ENCODE measurements at places on chromosomes 6 and 20.

GRCh38 chr20:6355754-6356451 is 233.1 kb upstream of the FERMT1 start:
- no peak for ATAC-seq

DNA sequence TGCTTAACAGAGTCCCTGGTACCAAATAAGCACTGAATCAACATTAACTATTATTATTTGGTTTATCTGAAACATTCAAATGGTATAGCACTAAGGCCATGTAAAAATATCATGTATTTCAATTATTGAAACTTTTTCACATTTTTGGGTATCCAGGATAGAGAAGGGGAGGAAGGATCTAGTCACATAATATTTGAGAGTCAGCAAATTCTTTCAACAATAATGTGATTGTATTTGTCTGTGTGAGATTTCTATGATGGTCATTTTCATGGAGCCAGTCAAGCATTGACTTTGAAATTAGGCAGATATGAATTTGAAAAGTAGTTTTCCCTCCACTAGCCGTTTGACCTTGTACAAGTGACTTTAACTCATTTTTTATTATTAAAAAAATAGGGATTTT is 67.9 kb downstream of the LAMA2 start:
- no peak for ATAC-seq

DNA sequence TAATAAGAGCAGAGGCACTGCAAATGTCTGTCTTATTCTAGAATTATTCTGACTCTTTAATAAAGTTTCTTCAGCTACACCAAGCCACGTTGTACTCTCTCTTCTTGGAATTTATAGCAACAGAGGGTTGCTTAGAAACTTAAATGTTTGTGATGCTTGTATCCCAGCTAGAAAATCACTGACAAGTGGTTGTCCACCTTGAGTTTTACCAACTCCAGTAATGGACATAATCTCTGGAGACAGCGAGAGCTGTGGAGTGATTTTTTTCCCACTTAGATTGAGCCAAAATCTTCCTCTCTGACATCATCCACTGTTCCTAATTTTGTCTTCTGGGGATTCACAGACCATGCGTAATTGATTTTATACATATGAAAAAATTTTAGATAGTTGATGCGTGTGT is 8.0 kb downstream of the ECT2L start:
- no peak for ATAC-seq

DNA sequence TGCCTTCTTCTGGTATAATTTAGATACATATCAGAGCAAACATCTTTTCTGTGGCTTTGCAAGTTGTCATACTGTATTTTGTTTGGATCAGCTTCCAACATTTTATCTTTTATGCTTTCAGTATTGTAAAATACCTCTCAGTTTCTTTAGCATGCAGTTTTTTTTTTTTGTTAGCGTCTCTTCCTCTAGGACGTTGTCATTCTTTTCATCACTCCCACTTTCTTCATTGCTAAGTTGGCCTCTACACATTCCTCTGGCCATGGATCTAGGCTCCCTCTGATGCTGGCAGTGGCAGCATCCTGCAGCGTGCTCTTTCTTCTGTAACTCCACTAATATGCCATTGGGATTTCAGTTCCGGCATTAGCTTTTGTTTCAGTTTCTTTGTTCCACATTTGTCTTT is 21.7 kb downstream of the RPRD1B start:
- ATAC-seq: no peak

GRCh38 chr6:8562125-8562524 is 126.8 kb upstream of the SLC35B3 start:
- ATAC-seq: no peak

GRCh38 chr6:54096811-54097210 is 14.4 kb upstream of the MLIP start:
- ATAC-seq: no peak

- no peak for ATAC-seq
Measured at GRCh38 chr6:170032197-170032596, 258.7 kb downstream of the DLL1 start.

GRCh38 chr20:13119583-13119982 is 101.5 kb upstream of the ISM1 start:
- ATAC-seq: peak; percentile 57

DNA sequence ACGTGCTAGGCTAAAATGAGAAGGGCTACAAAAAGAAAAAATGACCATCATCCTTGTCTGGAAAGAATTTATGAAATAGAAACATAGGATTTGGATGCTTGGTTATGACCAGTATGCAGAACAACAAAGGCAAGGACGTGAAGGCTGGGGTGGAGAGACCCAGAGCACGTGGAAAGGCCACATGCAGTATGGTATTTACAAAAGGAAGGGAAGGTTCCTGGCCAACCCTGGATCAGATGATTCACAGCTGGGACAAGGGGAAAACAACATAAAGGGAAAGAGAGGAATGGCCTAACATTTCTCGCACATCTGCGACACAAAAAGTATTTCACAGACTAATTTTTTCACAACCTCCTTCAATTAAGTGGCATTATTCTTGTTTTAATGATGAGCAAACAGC is 8.2 kb downstream of the STX7 start:
- ATAC-seq: no peak

GRCh38 chr6:52507557-52508260 is 69.2 kb downstream of the TRAM2 start:
- no peak for ATAC-seq

- peak; percentile 86 for ATAC-seq
Measured at GRCh38 chr6:134519465-134519864, 201.6 kb upstream of the SGK1 start.
